ENCODE measurements at places on chromosomes 3 and 15. TPM values are rescaled to one million over a fixed set of nuclear protein-coding genes. Genes with fewer than 3 reads are reported as not detected.

DNA sequence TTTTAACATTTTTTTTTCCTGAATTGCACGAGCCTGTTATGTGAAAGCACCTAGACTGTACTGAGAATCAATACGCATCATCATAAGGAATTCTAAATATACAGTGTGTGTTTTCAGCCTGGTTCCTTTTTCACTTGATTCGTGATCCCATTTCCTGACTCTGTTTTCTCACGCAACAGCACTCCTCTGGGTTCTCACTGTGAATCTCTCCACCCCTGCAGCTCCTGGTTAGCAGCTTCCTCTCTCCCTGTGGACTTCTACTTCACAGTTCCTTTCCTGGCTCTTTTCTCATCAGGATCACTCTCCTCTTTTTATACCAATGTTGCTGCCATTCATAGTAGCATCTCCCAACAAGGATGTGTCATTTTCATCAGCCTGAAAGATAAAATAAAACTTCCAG is 297.2 kb downstream of the CADM2 start:
- no peak for DNase-seq

- no peak for DNase-seq
Observed at GRCh38 chr3:14861031-14861430, 42.3 kb downstream of the FGD5 start.

DNA sequence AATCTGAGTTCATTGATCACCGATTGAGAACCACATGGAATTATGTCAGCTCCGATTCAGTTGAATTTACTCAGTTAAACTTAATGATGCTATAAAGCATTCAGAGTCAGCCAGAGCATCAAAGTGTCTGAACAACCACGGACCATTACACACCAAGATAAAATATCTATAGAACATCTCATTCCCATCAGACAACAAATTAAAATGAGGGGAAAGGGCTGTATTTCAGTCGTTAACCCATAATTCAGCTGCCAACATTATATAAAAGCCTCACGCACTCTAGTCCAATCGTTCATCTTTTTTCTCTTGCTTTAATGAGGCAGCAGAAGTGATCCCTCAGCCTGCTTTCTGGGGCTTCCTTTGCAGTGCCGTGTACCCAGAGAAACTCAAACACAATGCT is 11.9 kb downstream of the CPNE4 start:
- no peak for DNase-seq

GRCh38 chr3:90092994-90093393 is 985.6 kb downstream of the EPHA3 start:
- DNase-seq, result no peak

- no peak for DNase-seq
Observed at GRCh38 chr15:86432861-86433260, 353.2 kb downstream of the AGBL1 start.

- no peak for DNase-seq
Observed at GRCh38 chr3:197001972-197002700, 27.5 kb downstream of the MELTF start.

Gene USP8
- total RNA-seq, result 41.3 TPM
